ENCODE measurements at places on chromosomes 5 and 9. TPM values are rescaled to one million over a fixed set of nuclear protein-coding genes. Genes with fewer than 3 reads are reported as not detected.

STC2 gene
- 110 TPM for total RNA-seq

ARID3C gene
- total RNA-seq: 0.31 TPM

HSD17B4 gene
- total RNA-seq: 149 TPM

LAMC3 gene
- 1.8 TPM for total RNA-seq

RANBP17 gene
- total RNA-seq: 1.6 TPM

SMIM33 gene
- total RNA-seq: not detected

KCNV2 gene
- not detected for total RNA-seq

UBE2QL1 gene
- not detected for total RNA-seq

SHOC1 gene
- total RNA-seq: not detected

SLC45A2 gene
- not detected for total RNA-seq

ARHGAP26 gene
- total RNA-seq: 5.2 TPM

IL9 gene
- not detected for total RNA-seq

SARDH gene
- 0.27 TPM for total RNA-seq

RFK gene
- 19.3 TPM for total RNA-seq
